ENCODE measurements at places on chromosomes 5 and 9. TPM values are rescaled to one million over a fixed set of nuclear protein-coding genes. Genes with fewer than 3 reads are reported as not detected.
A peak's percentile ranks its signal among the peaks of the same experiment; 100 is the strongest.

DNA sequence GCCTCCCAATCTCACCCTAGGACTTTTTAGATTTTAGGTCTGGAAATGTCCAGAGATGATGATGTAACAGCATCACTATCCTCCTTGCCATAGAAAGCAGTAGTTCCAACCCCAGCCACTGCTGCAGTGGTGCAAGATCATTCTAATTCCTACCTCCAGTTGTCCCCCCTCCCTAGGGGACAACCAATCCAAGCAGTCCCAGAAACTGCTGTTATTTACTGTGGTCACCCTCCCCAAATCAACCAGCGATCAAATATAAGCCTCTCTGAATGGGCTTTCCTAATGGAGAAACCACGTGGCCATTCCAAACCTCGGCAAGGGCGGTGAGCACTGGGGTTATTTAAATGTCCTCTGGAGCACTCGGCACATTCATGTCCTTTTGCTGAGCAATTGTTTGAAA is 159.8 kb downstream of the SLF1 start:
- no peak for DNase-seq

GRCh38 chr9:136619742-136620440 is 42.8 kb upstream of the EGFL7 start:
- DNase-seq = no peak

GTF2H2 gene
- total RNA-seq = 36.7 TPM

- peak; percentile 52 for DNase-seq
These were observed 456.7 kb downstream of the ZNF608 start for GRCh38 chr5:124289641-124290311.

- no peak for DNase-seq
These were observed 27.5 kb upstream of the GABBR2 start for GRCh38 chr9:98736226-98736625.

DNA sequence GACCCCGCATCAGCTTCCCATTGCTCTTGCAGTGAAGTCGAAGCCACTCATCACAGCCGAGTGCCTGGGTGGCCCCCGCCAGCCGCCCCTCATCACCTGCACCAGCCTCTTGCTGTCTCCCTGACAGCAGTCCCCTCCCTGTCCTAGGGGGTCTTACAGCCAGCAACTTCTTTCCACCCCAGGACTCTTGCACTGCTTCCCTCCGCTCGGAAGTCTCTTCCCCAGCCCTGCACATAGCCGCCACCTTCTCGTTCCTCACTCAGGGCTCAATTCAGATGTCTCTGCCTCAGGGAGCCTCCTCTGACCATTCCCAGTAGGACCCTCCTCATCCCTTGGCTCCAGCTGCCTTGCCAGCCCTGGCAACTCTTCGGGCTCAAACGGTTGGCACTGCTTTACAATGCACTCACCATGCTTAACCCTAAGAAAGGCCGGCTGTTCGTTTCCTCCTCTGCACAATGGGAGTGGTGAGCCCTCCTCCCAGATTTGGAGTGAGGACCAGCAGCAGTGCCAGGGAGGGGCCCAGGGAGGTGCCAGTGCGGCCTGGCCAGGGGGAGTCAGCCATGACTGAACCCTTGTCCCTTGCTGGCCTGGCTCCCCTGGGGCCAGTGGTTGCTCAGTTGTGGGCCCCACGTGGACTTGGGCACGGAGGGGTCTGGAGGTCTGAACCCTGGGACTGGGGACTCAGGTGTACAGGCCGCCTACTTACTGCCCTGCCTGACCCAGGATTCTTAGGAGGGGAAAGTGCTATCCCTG is 6.1 kb downstream of the TCF7 start:
- DNase-seq = no peak

- no peak for DNase-seq
These were observed 10.9 kb upstream of the STX17 start for GRCh38 chr9:99895510-99895909.

DNA sequence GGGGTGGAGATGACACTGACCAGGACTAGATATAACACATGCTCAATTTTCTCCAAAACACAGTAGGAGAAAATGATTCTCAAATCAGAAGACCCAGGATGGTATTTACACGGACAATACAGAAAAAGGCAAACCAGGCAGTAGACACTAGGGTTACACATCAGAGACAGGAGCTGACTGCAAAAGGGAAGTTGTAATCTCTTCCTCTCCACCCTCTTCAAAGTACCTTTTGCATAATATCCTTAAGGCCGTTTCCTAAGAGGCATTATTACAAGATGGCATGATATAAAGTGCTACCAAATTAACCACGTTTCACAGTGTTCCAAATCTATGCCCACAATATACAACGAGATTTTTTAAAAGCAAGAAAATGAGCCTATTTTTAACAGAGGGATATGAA is 39.2 kb downstream of the YIPF5 start:
- DNase-seq = no peak

SPATA31E1 gene
- not detected for total RNA-seq

GRCh38 chr5:154117050-154117449 is 73.5 kb upstream of the GALNT10 start:
- DNase-seq = no peak

SELENOP gene
- total RNA-seq = 597 TPM

- no peak for DNase-seq
These were observed 1.8 kb downstream of the TMOD1 start for GRCh38 chr9:97502984-97503861.

PAPPA gene
- total RNA-seq = 4.4 TPM

TAF11L10 gene
- not detected for total RNA-seq

NMUR2 gene
- total RNA-seq = 0.10 TPM

- DNase-seq = no peak
These were observed 76.0 kb downstream of the GADD45G start for GRCh38 chr9:89680547-89681467.

SLC27A4 gene
- total RNA-seq = 17.7 TPM

- no peak for DNase-seq
These were observed 55.5 kb downstream of the APC start for GRCh38 chr5:112793201-112793600.

DNA sequence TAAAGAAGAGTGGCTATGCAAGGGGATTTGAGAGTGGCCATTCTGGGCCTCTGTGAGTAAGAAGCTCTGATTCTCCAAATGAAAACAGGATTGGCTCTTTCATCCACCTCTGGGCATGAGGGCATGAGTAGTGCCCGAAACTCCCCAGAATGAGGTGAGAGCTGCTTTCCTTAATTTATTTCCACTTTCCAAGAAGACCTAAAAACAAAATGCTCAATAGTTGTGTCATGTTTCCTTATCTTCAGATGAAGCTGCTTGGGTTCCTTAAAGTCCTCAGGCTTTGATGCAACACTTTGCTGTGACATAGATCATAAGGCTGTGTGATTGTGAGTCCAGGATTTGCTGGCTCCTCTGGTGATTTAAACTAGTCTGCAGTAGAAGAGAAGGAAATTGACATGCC is 3.1 kb upstream of the ZCCHC10 start:
- no peak for DNase-seq

DNA sequence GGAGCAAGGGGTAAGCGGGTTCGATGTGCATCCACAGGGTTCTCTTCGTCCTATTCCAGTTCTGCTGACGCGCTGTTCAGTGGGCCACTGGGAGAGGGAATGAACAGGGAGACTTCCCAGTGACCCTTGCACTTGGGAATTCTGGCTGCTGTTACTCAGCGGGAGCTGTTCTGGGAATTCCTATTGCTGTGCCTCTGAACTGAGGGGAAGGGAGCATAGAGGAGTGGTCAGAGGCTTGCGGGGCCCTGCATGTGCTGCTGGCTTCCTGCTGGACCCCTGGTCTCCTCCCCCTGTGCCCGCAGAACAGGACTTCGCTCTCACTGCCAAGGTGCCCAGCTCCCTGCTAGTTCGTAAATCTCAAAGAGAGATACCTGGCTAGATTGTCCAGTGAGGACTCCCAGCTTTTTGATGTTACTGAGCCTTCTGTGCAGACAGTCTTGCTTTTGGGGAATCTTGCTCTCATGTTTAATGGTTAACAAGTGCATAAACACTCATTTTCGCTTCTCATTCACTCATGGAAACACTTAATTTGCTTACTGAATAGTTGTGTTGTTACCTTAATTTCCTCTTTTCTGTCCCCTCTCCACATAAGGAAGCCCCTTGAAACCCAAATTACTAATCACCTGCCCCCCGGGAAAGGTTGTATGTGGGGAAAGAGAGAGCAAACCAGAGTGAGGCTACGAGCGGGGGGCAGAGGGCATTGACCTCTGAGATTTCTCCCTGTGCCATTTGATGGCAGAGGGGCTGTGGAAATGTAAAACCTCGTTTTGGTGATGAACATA is 5.9 kb downstream of the TRIO start:
- no peak for DNase-seq

DNA sequence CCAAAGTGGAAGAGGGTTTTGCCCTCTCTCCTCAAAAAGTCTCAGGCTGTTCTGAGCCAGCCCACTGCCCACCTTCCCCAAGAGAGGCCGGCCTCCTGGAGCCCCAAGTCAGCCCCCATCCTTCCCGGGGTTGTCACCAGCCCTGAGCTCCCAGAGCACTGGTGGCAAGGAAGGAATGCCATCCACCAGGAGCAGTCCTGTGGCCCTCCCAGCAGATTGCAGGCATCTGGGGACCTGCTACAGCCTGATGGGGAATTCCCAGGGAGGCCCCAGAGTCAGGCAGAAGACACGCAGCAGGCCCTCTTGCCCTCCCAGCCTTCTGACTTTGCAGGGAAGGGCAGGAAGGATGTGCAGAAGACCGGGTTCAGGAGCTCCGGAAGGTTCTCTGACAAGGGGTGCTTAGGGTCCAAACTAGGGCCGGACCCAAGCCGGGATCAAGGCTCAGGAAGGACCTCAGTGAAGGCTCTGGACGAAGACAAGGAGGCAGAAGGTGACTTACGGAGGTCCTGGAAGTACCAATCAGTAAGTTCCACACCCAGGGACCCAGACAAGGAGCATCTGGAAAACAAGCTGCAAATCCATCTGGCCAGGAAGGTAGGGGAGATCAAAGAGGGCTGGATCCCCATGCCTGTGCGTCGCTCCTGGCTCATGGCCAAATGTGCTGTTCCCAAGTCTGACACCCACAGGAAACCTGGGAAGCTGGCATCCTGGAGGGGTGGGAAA is 3.7 kb downstream of the SPATA31E1 start:
- no peak for DNase-seq

DNA sequence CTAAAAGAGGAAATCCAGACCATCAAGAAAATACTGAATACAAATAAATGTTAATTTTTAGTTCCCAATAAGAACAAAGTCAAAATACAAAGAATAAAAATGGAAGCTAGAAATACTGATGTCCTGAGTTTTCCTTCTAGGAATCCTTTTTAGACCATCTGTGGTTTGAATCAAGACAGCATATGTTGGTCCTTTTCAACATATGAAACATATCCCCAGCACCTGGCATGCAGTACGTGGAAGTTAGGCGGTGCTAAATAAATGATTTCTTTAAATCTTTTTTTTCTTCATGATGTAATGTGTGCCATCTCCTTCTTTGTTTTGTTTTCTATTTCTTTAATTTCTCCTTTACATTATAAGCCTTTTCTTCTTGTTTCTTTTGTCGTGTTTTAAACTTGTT is 34.0 kb downstream of the KIAA1958 start:
- no peak for DNase-seq

- no peak for DNase-seq
These were observed 507.7 kb upstream of the PTGER4 start for GRCh38 chr5:40171971-40172370.

SPARC gene
- total RNA-seq = 3,092 TPM

FSTL4 gene
- total RNA-seq = 0.69 TPM

OR13C5 gene
- not detected for total RNA-seq

DNA sequence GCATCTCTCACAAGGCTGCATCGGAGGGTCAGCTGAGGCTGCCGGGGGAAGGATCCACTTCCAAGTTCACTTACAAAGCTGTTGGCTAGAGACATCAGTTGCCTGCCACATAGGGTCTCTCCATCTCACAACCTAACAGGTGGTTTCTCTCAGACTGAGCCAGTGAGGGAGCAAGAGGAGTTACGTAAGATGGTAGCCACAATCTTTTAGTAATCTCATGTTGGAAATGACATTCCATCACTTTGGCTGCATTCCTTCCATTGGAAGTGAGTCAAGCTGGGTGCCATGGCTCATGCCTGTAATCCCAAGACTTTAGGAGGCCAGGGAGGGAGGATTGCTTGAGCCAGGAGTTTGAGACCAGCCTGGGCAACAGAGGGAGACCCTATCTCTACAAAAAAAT is 7.4 kb upstream of the GRK6 start:
- DNase-seq = no peak

DNA sequence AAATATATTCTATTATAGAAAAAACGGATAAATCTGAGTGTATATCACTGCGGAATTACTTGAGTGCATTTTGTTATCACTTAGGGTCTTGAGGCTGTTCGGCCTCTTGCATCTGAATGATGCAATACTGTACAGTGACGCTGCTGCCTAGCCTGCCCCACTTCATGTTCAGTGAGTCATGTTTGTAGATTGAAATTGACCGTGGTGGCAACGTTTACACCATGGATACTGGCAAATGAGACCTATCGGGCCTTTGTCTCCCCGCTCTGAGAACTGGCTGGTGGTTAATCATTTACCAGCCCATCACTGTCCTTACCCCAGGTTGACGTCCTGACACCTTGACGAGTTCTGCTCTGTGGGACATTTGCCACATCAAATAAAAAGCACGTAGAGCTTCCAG is 510.1 kb upstream of the ADAMTS16 start:
- DNase-seq = no peak

PTGDS gene
- total RNA-seq = 15.3 TPM

- no peak for DNase-seq
These were observed 16.6 kb downstream of the GGTA1 start for GRCh38 chr9:121483049-121483448.

PCA3 gene
- 0.20 TPM for total RNA-seq

DNA sequence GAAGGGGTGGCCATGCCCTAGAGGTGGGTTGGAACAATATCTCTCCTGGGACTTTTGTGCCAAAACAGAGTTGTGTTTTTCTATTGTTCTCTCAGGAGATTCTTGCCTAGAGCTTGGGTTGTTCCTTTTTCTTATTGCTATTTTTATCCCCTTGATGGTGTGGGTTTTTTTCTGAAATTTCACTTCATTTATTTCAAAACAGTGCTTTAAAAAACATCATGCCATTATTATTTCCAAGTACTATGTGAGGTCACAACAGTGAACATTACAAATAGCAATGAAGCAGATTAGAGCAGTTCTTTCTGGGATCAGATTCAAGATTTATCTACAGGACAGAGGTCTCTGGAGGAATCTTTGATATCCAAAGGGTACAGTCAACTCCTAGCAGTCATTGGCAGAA is 76.6 kb downstream of the ACTBL2 start:
- DNase-seq = no peak

CCDC171 gene
- 9.2 TPM for total RNA-seq
